Stimulated activated CD8-positive, alpha-beta memory T cell treated with anti-CD3 and anti-CD28 coated beads, Interleukin-15, amount 100 ng/mL, for 24 hours (primary cell): ENCODE measurements at places on chromosomes 2 and 18.

DNA sequence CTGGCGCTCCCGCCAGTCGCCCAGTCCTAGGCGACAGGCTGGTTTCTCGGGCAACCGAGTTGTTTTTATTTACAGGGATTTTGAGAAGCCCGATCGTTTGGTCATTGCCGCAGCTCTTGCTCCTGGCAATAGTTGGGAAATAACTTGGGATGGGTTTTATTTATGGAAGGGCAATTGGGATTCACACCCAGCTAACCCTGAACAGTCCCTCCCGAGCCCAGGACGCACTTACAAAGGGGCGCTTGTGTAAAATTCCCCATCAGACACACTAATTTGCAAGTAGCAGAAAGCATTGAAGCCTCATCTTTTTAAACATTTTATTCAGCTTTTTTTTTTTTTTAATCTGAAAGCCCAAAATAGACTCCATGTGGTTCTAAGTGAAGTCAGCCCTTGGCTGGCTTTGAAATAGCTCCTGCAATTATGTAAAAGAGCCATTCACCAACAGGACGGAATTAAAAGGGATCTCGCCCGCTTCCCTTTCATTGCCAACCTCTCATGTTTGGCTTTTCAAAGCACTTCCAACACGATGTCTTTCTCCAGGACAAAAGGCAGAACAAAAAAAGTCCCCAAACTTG is 3.6 kb upstream of the GBX2 start:
- no peak for DNase-seq

DNA sequence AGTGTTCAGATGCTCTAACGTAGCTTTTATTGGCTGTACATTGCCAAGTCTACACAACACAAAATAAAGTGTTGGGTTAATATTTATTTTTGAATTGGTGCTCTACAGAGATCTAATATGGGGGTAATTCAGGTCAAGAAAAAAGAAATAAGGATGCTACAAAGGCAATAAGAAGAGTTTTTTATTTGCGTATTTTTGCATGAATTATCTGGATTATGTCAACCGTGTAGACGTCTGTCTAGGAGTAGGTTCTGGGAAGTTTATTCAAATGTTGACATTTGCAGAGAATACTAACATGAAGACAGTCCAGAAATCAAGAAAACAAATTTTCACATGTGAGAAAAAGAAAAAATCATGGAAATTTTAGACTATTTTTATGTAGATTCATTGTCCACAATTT is 876.7 kb upstream of the POU3F3 start:
- DNase-seq, result no peak

DNA sequence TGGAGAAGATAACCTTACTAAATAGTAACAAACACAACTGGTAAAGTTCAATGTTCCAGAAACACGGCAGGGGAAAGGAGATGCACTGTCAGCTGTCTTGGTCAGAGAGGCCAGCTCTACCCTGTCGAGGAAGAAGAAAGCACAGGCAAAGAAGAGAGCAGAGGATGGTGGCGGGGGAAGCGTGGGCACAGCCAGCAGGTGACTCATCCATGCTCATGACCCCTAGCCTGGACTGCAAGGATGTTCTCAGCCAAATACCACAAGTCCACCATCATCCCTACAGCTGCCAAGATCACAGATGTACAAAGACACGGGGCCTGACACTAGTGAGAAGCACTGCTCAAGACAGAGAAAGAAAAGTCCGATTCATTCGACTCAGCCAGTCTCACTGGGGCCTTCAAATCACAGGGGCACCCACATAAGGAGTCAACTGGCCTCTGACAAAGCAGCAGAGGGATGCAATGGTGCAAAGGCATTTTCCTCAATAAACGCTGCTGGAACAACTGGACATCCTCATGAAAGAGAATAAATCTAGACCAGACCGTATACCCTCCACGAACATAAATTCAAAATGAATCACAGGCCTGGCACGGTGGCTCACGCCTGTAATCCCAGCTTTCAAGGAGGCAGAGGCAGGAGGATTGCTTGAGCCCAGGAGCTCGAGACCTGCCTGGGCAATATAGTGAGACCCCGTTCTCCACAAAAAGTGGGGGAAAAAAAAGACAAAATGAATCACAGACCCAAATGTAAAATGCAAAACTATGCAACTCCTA is 5.6 kb downstream of the DTYMK start:
- DNase-seq, result no peak

DNA sequence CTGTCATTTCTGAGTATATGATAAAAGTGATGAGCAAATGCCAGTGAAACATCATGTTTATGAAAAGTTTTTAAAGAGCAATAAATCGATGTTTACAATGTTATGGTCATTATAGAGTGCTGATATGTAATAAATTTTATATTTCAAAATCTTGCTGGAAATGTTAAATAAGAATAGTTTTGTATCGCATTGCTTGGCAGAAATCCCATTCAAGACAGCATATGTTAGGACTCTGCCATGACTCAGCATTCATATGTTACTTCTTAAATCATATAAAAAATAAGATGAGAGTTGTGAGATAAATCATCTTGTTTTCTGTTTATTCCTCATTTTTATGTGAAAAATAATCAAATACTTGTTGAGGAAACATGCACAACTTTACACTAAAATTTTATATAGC is 949.9 kb upstream of the NRXN1 start:
- DNase-seq, result no peak

DNA sequence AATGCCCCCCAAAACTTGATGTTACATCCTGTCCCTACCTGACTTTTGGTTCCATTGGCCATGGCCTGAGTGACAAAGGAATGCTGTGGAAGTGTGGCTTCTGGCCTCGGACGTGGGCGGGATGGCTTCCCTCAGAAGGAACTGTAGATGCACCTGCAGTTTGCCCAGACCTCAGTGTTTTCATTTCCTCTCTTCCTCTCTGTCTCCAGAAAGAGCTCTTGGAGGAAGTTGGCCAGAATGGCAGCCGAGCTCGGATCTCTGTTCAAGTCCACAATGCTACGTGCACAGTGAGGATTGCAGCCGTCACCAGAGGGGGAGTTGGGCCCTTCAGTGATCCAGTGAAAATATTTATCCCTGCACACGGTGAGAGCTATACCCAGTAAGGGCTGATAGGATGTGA is 61.0 kb upstream of the TMEM87B start:
- DNase-seq, result no peak

- DNase-seq, result no peak
These were observed 951.7 kb upstream of the CNTNAP5 start for GRCh38 chr2:123073371-123073770.

GRCh38 chr18:68623342-68623741 is 91.6 kb downstream of the TMX3 start:
- no peak for DNase-seq

- DNase-seq, result no peak
These were observed 45.4 kb downstream of the EXOC6B start for GRCh38 chr2:72780477-72780876.

DNA sequence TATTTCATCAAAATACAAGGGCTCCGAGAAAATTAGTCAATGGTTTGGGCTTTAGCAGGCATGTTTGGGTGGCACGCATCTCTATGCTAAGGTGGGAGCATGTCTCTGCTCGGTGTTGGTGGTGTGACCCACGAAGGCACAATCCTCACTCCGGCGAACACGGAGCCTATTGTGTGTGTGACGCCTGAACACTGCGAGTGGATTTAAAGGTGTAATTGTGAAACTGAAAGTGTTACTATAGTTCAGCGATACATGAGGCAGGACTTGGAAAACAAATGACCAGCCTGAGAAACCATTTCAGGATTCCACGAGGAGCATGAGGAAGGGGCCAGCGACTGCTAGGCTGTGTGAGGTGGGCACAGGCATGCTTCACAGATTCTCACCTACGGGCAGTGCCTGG is 41.7 kb upstream of the LDLRAD4 start:
- no peak for DNase-seq

DNA sequence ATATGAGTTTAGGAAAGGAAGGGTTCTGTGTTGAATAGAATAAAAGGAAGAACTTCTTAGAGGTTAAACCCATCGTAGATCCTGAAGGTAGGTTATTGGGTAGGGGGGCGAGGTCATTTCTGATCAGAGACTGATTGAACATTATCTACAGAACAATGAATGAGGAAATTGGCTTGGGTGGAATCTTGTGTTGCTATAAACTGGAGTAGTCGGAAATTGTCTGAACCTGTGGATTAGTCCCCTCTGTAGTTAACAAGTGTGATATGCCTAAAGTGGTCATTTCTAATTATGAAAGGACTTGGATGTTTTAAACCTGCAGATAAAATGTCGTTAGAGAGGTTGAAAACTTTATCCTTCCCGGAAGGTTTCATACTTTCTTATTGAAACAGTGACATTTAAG is 42.1 kb downstream of the EML4 start:
- no peak for DNase-seq

GRCh38 chr18:60027397-60027796 is 127.6 kb downstream of the PMAIP1 start:
- no peak for DNase-seq

GRCh38 chr2:100077456-100077855 is 64.9 kb downstream of the AFF3 start:
- DNase-seq, result no peak

- DNase-seq, result no peak
These were observed 797 bp upstream of the GRHL1 start for GRCh38 chr2:9950521-9951271.
